Activated CD4-positive, alpha-beta T cell treated with anti-CD3 and anti-CD28 coated beads, Interleukin-2, amount 50 U/mL, for 24 hours (primary cell): ENCODE measurements at places on chromosomes 13 and 19.

- DNase-seq: no peak
Observed at GRCh38 chr13:26557393-26558073, at the start of gene WASF3. TSS of gene WASF3 (plus strand) at chr13:26557683. CDS start at chr13:26642271, 84,588 bp downstream.

- no peak for DNase-seq
Observed at GRCh38 chr13:114230117-114230516, 4.6 kb upstream of the CDC16 start.

DNA sequence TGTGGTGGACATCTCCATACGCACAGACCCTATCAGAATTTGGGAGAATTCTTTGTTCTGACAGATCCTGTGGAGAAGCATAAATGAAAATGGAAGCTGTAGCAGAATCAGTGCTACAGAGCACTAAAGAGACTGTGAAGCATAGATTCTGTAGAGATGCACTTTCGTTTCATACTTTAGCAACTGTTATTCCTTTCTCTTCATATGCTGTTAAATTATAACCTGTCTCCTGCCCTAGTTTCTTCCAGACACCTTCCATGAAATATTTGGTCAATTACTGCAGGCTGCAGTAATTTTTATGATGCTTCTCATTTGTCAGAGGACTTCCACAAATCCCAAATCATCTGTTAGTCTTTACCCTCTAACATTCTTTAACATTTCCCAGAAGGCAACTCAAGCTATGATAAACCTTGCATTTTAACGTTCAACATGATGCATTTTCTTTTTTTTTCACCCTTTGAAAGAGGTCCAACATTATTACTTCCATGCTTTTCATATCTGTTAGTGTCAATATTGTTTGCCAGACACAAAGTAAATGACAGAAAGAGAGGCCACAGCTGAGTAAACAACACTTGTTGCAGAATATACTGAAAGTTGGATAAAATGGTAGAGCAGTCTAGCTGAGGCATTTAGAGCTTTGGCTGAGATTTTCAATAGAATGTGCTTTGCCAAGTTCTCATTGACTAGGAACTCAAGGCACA, 412.7 kb downstream of the LMO7 start:
- no peak for DNase-seq

DNA sequence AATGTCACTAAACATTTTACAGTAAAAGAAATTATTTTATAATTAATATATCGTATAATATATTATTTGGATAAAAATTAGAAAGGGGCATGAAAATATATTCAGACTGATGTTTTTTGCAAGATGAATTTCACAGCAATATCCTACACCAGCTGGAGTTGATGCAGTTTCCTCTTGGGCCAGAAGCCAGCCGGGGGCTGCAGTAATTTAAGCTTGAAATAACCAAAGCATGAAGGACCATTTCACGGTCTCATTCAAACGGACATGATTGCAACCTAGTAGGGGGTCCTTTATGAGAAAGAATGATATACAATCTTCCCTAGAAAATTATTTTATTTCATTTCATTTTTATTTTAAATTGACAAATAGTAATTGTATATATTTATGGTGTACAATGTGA, 797.2 kb upstream of the PCDH9 start:
- DNase-seq: no peak

- DNase-seq: no peak
Observed at GRCh38 chr13:39586151-39586550, 16.8 kb downstream of the LHFPL6 start.

GRCh38 chr19:58002384-58003173, at the start of gene ZNF606:
TSS of gene ZNF606 (minus strand) at chr19:58002820. CDS start at chr19:58001319, 1,501 bp downstream.
- peak; percentile 72 for DNase-seq

GRCh38 chr13:107192289-107192688, 624.4 kb upstream of the ARGLU1 start:
- DNase-seq: no peak

GRCh38 chr13:41463838-41464602, 6.7 kb downstream of the RGCC start:
- DNase-seq: no peak

GRCh38 chr19:19404879-19405860, at the start of gene GATAD2A:
TSS of gene GATAD2A (plus strand) at chr19:19405675. CDS start at chr19:19465346, 59,671 bp downstream.
- peak; percentile 86 for DNase-seq

- no peak for DNase-seq
Observed at GRCh38 chr19:27774337-27774736, 1438.6 kb downstream of the UQCRFS1 start.

- DNase-seq: no peak
Observed at GRCh38 chr19:30222992-30223865, 149.0 kb upstream of the ZNF536 start.

- no peak for DNase-seq
Observed at GRCh38 chr19:45527731-45528130, 20.5 kb downstream of the VASP start.

GRCh38 chr19:11223200-11223599, 16.2 kb upstream of the ANGPTL8 start:
- DNase-seq: no peak

- DNase-seq: no peak
Observed at GRCh38 chr19:6744381-6745301, 5.2 kb downstream of the TRIP10 start.

DNA sequence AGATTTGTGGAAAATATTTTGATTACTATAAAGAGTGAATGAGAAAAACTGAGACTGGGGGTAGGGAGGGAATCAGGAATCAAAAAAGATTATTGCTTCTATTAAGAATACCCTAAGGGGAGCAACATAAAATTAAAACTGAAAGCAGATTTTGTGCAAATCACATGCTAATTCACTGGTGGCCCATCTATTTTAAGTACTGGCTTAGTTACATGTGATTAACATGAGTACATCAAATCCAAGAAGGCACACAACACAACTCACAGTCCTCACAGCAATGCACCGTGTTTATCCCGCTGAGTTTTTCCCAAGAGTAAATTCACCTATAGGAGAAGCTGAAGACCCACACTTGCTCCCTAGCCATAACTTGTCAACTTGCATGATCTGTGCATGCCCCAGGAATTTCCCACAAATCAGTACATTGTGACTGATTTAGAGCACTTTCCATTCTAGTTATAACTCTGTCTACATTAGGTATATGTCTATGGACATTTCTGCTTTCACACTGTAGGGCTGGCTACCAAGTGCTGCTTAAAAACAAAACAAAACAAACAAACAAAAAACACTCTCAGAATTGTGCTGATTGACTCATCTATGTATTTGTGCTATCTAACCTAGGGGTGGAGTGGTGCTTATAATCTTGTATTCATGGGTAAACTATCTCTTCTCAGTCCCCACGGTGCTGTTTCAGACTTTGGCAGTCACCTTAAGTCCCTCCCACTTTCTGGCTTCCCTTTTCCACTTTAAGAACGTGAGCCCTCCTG, 24.3 kb downstream of the AMER2 start:
- no peak for DNase-seq

DNA sequence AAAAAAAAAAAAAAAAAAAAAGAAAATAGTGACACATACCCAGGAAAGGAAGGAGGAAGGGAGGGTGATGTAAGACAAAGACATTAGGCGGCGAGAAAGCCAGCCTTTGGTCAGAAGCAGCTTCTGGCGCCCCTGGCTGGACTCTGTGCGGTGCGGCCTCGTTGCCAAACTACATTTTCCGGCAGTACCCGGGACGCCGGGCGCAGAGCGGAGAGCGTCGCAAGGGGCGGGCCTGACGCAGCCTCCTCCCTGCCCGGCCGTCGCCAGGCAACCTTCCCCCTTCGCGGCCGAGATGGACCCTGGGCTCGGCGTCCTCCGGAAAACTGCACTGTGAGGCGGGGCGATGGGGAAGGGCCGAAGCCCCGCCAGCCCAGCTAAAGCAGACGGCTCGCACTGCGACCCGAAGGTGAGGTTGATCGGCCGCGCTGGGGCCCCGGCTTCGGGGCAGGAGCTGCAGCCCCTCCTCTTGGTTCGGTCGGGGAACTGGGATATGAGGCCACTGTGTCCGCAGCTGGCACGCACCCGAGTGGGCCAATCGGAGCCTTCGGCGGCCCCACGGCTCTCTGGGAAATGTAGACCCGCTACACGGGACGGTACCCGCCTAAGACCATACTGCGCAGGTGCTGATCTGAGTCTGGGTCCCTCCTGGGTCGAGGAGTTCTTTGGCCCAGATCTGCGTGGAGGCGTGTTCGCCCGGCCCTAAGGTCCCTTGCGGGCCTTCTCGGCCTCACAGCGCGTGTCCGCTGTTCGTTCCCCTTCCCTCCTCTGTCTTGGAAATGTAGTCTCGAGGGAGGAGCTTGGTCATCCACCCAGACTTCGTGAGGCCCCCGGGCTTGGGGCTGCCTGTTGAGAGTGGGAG, 2.3 kb upstream of the MZF1 start:
- DNase-seq: peak; percentile 61

DNA sequence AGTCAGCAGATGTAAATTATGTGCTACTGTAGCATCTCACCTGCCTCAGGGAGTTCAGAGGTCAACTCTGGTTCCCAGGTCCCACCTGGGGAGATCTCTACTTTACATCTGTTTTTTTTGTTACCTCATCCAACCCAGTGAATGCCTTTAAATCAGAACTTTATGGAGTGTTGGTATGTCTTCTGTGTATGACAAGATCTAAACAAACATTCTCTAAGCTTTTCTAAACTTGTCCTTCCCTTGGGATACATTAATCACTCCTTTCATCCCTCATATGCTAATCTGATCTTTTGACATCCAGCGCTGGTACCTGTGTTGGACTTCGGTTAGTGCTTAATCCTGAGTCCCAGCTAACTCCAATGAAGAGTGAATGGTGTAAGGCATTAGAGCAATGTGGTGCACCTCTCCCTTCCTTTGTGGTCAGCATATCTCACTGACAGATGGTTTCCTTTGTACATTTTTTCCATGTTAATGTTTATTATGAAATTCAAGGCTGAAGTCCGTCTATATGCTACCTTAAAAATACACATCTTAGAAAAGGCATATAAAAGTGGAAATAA, 213.4 kb downstream of the ABCC4 start:
- no peak for DNase-seq

GRCh38 chr19:11091703-11092153, 2.5 kb downstream of the LDLR start:
- peak; percentile 29 for DNase-seq

- DNase-seq: no peak
Observed at GRCh38 chr13:50636007-50636704, 207.3 kb downstream of the DLEU7 start.

- no peak for DNase-seq
Observed at GRCh38 chr13:46389457-46390451, 2.7 kb upstream of the RUBCNL start.

- no peak for DNase-seq
Observed at GRCh38 chr19:35086455-35086854, 29.2 kb upstream of the FXYD3 start.

DNA sequence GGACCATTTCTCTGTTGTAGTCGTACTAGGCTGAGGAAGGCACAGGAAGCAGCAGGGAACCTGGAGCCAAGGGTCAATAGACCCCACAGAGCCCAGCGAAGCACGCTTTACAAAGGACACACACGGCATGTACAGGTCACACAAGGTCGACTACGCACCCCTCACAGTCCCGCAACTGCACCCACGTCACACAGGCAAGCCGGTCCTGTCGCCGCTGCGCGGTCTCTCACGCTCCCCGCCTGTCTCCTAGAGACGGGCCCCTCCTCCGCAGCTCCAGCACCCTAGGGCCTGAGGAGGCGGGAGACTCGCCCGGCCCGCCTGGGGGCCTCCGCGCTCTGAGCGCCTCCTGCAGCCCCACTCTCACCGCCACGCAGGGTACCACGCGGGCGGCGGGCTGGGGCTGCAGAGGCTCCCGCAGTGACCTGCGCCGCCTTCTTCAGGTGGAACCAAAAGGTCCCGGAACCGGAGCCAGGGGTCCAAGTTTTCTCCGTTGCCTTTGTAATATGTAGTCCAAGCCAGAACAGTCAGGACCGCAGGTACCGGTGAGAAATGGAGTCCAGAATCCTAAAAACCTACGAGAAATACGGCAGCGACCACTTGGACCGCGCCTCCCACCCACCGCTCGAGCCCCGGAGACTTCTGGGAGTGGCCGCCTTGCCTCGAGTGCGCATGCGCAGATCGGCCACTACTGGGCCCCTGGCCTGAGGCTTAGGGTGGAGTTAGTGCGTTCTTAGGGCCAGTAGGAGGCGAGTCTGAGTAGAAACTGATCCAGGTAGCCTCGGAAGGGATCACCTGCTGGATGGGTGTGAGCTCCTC, at the start of gene ZNF607:
ZNF607 (minus strand) TSS at position 651 of the 816 bp plus-strand sequence. CDS start 8,143 bp downstream, outside the sequence.
- DNase-seq: peak; percentile 79

DNA sequence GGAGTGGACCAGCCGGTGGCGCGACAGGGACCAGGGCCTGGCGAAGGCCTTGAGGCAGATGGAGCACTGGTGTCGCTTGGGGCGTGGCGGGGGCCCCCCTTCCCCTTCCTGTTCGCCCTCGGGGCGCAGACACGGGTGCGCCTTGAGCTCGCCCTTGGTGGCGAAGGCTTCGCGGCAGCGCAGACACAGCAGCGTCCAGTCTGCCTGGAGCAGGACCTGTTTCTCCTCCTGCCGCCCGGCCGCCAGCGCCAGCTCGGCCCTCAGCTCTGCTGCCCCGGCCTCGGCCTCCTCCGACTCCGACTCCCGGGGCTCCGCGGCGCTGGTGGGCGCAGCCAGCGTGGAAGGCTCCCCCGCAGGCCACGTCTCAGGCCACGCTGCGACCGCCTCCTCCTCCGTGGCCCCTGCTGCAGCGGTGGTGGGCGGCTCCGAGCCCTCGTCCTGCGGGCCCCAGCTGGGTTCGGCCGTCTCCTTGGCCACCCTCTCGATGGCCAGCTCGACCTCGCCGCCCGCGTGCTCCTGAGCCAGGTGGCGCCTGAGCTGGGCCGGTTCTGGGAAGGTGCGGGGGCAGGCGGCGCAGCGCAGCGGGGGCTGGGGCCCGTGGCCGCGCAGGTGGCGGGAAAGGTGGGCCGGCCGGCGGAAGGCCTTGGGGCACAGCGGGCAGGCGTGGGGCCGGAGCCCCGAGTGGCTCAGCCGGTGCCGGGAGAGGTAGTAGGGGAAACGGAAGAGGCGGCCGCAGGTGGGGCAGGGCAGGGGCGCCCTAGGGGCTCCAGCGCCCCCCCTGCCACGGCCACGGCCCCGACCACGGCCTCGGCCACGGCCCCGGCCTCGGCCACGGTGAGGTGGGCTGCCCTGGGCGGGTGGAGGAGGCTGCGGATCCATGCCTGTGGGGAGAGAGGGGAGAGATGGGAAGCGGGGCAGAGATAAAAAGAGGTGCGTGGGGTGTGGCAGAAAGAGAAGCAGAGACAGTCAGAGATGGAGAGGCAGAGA, 1.6 kb downstream of the ZNF579 start:
- DNase-seq: no peak

GRCh38 chr13:90968166-90968904, 379.2 kb upstream of the MIR17HG start:
- no peak for DNase-seq

DNA sequence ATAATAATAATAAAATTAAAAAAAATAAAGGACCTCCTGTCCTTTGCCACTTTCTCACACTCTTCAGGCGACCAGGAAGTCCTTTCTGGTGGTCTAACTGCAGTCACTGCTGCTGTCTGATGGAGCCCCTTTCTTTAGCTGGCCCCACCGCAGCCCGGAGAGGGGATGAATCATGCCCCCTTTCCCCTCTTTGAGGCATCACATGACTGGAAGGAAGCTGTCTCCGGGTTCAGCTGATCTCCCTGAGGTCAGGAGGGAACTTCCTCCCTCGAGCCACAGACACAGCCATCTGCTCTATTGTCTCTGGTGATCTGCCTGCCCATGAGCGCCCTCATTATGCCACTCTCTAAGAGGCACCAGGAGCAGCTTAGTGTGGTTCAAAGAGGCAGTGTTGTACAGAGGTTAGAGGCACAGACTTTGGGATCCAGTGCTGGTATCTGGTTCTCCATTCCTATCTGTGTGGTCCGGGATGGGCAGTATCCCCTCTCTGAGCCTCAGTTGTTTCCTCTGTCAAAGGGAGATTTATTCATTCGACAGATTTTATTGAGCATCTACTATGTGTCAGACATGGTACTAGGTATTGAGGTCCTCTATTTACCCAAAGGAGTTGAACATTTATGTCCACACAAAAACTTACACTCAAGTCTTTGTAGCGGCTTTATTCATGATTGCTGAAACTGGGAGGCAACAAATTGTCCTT, 30.0 kb downstream of the VAV1 start:
- DNase-seq: peak; percentile 67

GRCh38 chr13:39904959-39905358, 249.5 kb downstream of the COG6 start:
- DNase-seq: no peak
